ENCODE measurements at places on chromosomes 11 and 22. TPM values are rescaled to one million over a fixed set of nuclear protein-coding genes. Genes with fewer than 3 reads are reported as not detected.

The CYB561A3 gene
- 42.3 TPM for total RNA-seq

The OR10G7 gene
- total RNA-seq = not detected

The SCT gene
- not detected for total RNA-seq

The B3GAT1 gene
- total RNA-seq = 0.39 TPM

The TESMIN gene
- 2.1 TPM for total RNA-seq

The LMNTD2 gene
- total RNA-seq = 0.64 TPM

The ALDH3B1 gene
- not detected for total RNA-seq

The TPH1 gene
- total RNA-seq = 0.49 TPM

The KCNJ1 gene
- total RNA-seq = not detected

The AMPD3 gene
- total RNA-seq = 13.9 TPM

The MS4A12 gene
- not detected for total RNA-seq

The ZFTA gene
- total RNA-seq = 3.8 TPM

The RIC8A gene
- 149 TPM for total RNA-seq

The VPREB3 gene
- total RNA-seq = not detected

The OR52E4 gene
- not detected for total RNA-seq

The DEUP1 gene
- total RNA-seq = not detected

The PEX16 gene
- 44.6 TPM for total RNA-seq

The MUC2 gene
- total RNA-seq = not detected

The TPCN2 gene
- total RNA-seq = 19.2 TPM

The POU2AF2 gene
- total RNA-seq = not detected

The OR51E2 gene
- total RNA-seq = not detected

The RFPL1 gene
- total RNA-seq = not detected

The FAM180B gene
- not detected for total RNA-seq

The OR4D5 gene
- total RNA-seq = not detected

The CLDN5 gene
- 0.47 TPM for total RNA-seq

The GAL3ST3 gene
- not detected for total RNA-seq

The MICAL3 gene
- 47.8 TPM for total RNA-seq

The CD3D gene
- 491 TPM for total RNA-seq

The MYEOV gene
- total RNA-seq = 0.93 TPM

The MMP27 gene
- not detected for total RNA-seq

The DMC1 gene
- 11.2 TPM for total RNA-seq

The DGAT2 gene
- 11.0 TPM for total RNA-seq

The CYB5R2 gene
- 2.8 TPM for total RNA-seq

The CYTH4 gene
- 49.5 TPM for total RNA-seq

The RASL10A gene
- 0.65 TPM for total RNA-seq

The RASSF10 gene
- not detected for total RNA-seq

The NXPE1 gene
- not detected for total RNA-seq

The CSF2RB gene
- total RNA-seq = 11.7 TPM

The TST gene
- total RNA-seq = 6.9 TPM

The ESAM gene
- 0.52 TPM for total RNA-seq

The GLB1L2 gene
- 8.9 TPM for total RNA-seq

The VPREB1 gene
- total RNA-seq = not detected

The TRIM49 gene
- total RNA-seq = not detected

The RFPL2 gene
- total RNA-seq = 0.26 TPM

The GLYATL1 gene
- total RNA-seq = not detected

The TECTA gene
- total RNA-seq = 0.34 TPM

The GAL gene
- 0.65 TPM for total RNA-seq

The ASRGL1 gene
- 5.7 TPM for total RNA-seq

The VSIG2 gene
- not detected for total RNA-seq

The OR51I1 gene
- not detected for total RNA-seq

The TTC17 gene
- total RNA-seq = 74.7 TPM

The CHRM1 gene
- not detected for total RNA-seq

The KRTAP5-9 gene
- total RNA-seq = not detected

The ABCG4 gene
- 0.07 TPM for total RNA-seq

The SULT4A1 gene
- not detected for total RNA-seq

The ZDHHC13 gene
- 25.0 TPM for total RNA-seq

Data from activated T-helper 1 cell treated with anti-CD3 and anti-CD28 coated beads, Interleukin-12 subunit alpha, Interleukin-12 subunit beta, Interleukin-2, Interleukin-4 antibody, amounts not matched to agents 30 ng/mL and 10 ng/mL and 1 ng/mL, durations not matched to agents 14 hours and 24 hours and 36 hours (primary cell).